Stimulated activated CD4-positive, alpha-beta T cell treated with anti-CD3 and anti-CD28 coated beads, Interleukin-4, amount 100 ng/mL, for 4 hours (primary cell): ENCODE measurements at places on chromosomes 4 and X.

DNA sequence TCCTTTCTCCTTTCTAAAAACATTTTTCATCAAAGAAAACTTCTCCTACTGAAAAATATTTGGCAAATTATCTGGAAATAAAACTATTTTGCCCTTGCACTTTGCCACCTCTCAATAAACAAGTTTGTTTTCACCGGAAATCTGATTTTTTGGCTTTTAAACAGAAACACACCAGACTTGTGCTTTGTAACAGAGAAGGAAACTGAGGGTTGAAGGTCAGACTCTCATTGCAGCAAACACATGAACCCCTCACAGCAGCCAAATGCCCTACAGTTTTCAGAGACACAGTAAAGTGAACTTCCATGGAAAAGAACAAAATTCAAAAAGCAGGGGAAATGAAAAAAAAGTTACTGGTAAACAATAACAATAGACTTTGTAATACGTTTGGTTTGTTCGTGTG, 95.6 kb upstream of the WDR17 start:
- no peak for DNase-seq

DNA sequence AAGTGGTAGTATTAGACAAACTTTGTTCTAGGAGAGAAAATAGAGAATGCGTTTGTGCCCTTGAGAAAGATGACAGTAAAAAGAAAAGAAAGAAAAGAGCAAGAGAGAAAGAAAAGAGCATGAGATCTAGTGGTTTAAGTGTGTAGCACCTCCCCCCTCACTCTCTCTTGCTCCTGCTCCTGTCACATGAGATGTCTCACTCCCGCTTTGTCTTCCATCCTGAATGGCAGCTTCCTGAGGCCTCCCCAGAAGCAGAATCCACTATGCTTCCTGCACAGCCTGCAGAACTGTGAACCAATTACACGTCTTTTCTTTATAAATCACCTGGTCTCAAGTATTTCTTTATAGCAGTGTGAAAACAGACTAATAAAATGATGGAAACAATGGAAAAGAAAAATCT, 499.6 kb downstream of the ACTRT1 start:
- DNase-seq: no peak

GRCh38 chrX:1885116-1885515, 270.3 kb downstream of the ASMT start:
- DNase-seq: no peak

DNA sequence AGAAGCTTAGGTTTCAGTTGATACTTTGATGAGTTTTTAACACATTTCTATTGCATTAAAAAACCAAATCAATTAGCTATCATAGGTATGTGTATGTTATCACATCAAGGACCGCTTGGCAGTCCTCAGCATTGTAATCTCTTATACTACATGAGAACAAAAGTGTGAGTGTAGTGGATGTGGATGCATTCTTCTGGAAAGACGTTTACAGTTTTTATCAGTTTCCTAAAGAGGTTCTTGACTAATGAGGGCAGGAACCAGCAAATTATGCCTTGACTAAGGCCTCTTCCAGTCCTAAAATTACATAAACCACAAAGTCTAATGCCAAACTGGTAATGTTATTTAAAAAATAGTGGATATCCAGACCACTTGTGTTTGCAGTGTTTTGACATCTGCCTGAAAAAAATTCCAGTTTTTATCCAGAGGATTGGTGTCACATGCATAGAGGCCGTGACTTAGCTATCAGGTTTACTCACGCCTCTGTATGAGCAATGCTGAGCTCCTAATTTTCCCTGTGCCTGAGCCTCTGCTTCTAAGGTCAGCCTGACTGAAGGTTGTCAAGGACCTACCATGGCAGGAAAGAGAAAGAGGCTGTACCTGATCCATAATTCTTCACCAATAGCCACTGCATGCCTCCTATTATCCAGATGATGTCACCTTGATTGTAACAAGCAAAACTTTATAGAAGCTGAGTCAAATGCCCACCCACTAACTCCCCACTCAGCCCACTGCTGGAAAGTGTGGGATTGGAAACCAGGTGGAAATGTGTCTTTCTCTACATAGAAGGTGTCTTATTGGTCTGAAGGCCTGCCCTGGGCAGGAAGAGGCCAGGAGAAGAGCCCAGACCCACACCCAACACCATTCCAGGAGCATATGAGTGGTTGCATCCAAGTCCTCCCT, 68.7 kb downstream of the ENPP6 start:
- DNase-seq: no peak

GRCh38 chrX:124502166-124502565, 155.8 kb downstream of the SH2D1A start:
- no peak for DNase-seq

- DNase-seq: no peak
Measured at GRCh38 chrX:122203399-122203798, 980.7 kb upstream of the GRIA3 start.

DNA sequence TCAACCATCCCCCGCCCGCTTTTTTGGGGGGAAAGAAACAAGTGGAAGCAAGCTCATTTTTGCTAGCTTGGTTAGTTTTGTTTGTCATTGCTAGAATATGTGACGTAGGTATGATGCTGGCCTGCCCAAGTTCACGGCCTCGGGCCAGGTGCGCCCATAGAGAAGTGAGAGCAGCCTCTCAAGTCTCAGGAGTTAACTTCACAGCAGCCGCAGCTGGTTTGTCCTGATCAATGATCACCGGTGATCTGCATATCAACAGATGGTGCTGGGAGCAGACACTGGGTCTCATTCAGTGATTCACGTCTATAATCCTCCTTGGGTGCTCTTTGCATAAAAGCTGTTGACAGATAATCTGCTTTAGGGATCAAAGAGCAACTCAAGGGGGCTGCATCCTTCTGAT, 50.1 kb downstream of the ENPP6 start:
- no peak for DNase-seq

DNA sequence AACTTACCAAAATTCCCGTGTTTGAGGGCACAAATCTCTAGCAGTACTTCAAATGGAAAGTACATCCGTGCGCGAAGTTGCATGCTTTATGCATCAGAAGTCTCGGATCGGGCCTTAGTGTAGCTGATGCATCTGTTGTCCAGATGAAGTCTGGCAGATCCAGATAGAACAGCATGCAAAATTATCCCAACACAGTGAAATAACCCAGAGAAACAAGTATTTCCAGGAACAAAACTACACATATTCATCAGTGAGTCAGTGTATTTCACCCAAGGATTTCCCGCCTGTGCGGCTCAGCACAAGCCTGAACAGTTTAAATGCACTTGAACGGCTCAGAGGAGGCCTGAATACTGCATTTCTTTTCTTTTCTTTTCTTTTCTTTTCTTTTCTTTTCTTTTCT, 27.4 kb upstream of the CLDN24 start:
- no peak for DNase-seq

DNA sequence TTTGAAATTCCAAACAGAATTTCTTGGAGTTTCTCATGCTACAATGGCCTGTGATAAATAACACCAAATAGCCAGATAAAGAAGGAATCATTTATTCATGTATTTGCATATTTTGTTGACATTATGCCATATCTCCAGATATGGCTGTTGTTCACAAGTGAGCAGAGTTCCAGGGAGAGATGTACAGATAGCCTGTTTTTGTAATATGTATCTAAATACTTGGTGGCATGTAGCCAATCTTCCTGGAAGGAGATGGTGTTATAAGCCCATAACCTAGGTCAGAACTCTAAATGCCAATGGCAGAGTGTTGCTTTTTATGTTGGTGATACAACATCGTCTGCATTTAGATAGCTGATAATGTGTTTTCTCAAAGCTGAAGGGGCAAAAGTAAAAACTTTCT, 292.2 kb downstream of the FBXO8 start:
- no peak for DNase-seq

GRCh38 chr4:151114338-151114737, 14.9 kb downstream of the RPS3A start:
- no peak for DNase-seq

GRCh38 chr4:189279188-189279587, 661.5 kb upstream of the FRG1 start:
- no peak for DNase-seq

DNA sequence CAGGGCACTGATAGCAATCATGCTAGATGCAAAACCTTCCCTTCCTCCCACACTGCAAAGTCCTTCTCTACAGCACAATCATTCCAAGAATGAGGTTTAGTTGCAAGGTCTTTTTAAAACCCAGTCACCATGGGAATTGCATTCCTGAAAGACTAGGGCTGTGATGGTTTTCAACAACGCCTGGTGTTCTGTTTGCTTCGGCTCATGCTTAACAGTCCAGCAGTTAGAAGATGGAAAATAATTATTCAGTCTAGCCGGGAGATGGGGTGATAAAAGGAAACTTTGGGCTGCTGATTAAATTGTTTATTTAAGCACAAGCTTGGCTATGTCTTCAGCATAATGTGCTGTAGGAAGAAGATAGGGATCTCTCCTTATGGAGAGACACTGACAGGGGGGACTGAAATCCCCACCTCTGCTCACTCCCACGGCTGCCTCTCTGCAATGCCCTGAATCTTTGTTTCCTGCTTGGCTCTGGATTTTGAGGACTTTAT, 211.4 kb downstream of the MID1IP1 start:
- DNase-seq: no peak

- DNase-seq: no peak
Measured at GRCh38 chrX:18351784-18352183, 2.7 kb downstream of the SCML2 start.

- peak; percentile 37 for DNase-seq
Measured at GRCh38 chrX:70755850-70756249, 152.7 kb downstream of the TEX11 start.

DNA sequence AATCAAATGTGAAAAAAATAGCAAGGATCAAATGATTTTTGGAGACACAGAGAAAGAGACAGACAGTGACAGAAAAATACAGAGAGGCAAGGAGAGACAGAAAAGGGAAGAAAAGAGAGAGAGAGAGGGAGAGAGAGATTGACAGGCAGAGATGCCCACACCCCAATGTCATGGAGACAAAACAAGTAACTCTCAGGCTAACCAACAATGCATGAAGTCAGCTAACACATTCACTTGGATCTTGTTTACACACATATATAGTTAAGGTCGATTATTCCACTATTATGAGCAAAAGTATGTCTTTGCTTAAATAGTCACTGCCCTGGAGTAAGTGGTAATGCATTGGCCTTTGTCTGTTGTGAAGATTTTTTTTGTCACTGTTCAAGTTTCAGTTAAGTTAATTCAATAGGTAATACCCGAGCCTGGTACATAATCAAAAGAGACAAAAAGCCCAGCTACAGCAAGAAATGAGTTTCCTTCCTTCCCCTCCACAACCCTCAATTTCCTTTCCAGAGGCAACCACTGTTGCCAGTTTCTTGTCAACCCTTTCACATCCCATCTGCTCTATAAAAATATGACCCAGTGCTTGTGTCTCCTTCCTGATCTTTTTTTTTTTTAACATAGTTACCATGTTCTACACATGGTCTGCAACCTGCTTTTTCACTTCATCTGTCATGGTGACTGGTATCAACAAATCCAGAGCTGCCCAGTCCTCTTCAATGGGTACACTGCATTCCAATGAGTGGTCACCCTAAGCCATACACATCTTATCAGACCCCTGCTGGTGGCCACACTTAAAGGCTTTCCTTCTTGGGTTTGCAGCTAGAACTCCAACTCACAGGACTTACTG, 52.1 kb downstream of the PROM1 start:
- no peak for DNase-seq

GRCh38 chr4:155982736-155983385, 29.2 kb upstream of the CTSO start:
- no peak for DNase-seq

GRCh38 chrX:146602246-146602645, 207.3 kb upstream of the CXorf51B start:
- DNase-seq: no peak

- no peak for DNase-seq
Measured at GRCh38 chr4:41009411-41009810, 204.9 kb downstream of the APBB2 start.

GRCh38 chr4:150355858-150356455, 226.0 kb upstream of the MAB21L2 start:
- DNase-seq: no peak

DNA sequence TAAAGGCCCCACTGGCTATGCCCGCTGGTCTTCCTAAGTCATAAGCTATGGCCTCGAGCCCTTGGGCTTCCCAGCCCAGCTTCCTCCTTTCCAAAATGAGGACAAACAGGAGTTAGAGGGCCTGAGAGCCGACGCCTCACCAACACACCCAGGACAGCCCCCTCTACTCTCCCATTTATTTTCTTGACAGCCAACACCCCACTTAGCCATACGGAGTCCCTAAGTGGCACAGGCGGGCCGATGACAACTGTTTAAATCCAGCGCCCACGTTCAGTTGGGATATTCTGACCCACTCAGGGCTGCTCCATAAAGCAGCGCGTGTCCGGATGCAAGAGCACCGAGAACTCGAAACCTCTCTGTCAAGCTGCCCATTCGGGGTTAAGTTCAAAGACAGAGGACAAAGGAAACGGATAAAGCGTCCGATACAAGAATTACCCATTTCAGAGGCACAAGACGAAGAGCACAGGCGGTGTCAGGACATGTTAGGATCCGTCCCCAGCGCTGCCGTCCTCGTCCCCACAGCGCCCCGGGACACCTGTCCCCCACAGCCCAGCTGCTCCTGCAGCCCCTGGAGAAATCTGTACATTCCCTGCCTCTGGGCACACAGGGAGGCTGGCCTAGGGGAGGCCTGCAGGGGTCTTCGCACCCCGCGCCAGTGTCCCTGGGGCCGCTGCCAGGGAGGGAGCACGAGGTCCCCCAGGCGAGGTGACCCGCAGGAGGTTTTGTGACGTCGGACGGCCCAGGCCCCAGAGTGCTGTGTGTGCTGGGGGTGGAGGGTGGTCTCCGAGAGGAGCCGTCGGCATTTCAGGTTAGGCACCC, 1.2 kb downstream of the PRKX start:
- DNase-seq: no peak

- no peak for DNase-seq
Measured at GRCh38 chr4:98700656-98701055, 42.2 kb upstream of the TSPAN5 start.

DNA sequence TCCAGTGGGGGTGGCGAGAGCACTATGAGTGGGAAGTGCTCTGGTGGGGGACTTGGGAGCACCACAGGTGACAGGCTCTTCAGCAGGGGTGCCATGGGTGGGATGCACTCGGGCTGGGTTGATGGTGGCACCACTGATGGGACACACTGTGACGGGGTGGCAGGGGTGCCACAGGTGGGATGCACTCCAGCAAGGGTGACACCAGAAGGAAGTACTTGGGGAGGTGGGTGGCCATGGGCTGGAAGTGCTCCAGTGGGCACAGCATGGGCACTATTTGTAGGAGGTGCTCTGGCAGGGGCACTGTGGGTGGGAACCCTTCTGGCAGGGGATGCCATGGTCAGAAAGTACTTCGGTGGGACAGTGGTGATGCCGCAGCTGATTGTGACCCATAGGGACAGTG, 346.6 kb downstream of the CFAP47 start:
- no peak for DNase-seq

- no peak for DNase-seq
Measured at GRCh38 chr4:36046026-36046425, 198.3 kb downstream of the ARAP2 start.

DNA sequence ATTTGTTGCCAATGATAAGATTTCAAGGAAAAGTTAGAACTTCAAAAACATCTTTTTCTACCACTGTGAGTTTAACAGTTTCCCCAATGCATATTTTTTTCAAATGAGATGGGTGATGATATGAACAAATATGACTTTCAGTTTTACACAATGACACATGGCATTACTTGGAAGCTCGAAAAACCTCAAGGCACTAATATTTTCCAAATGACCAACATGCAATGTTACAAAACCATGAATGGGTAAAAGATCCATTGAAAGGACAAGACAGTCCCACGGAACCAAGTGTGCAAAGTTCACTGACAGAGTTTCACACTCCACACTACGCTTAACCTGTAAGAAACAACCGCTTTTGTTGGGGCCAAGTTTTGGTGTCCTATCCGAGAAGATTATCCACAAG, 84.5 kb downstream of the CD99L2 start:
- DNase-seq: no peak

- no peak for DNase-seq
Measured at GRCh38 chr4:103098756-103099440, 736 bp downstream of the BDH2 start.
